LoVo (cell line): ENCODE measurements at places on chromosomes 2 and 18.

- DNase-seq: no peak
Measured at GRCh38 chr2:229731916-229732315, 17.6 kb upstream of the DNER start.

DNA sequence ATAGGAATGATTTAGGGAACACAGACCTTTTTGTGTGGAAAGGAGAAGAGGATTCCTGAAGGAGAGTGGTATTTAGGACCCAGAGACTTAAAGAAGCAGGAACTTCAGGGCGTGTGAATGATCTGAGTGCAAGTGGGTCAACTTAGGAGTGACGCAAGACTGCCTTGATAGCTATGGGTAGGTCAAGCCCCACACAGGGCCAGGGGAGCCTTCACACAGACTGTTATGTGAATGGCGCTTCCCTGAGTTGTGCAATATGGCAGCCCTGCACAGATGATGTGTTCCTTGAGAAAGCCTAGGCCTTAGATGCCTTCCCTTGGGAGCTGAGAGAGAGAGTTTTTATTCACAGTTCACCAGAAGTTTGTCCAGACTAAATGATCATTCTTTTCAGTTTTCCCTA lies 47.1 kb upstream of the IGFBP5 start:
- no peak for DNase-seq

- DNase-seq: no peak
Measured at GRCh38 chr2:174071321-174071720, 106.1 kb upstream of the SP3 start.

GRCh38 chr2:85441864-85442263 lies 23.4 kb downstream of the SH2D6 start:
- no peak for DNase-seq

GRCh38 chr2:53510401-53510800 lies 257.2 kb upstream of the CHAC2 start:
- no peak for DNase-seq

GRCh38 chr2:64586054-64586453 lies 61.9 kb downstream of the AFTPH start:
- no peak for DNase-seq

- DNase-seq: peak; percentile 82
Measured at GRCh38 chr18:62625019-62625418, 90.3 kb upstream of the PHLPP1 start.

GRCh38 chr2:219574484-219575311 lies 2.6 kb downstream of the INHA start:
- DNase-seq: no peak

DNA sequence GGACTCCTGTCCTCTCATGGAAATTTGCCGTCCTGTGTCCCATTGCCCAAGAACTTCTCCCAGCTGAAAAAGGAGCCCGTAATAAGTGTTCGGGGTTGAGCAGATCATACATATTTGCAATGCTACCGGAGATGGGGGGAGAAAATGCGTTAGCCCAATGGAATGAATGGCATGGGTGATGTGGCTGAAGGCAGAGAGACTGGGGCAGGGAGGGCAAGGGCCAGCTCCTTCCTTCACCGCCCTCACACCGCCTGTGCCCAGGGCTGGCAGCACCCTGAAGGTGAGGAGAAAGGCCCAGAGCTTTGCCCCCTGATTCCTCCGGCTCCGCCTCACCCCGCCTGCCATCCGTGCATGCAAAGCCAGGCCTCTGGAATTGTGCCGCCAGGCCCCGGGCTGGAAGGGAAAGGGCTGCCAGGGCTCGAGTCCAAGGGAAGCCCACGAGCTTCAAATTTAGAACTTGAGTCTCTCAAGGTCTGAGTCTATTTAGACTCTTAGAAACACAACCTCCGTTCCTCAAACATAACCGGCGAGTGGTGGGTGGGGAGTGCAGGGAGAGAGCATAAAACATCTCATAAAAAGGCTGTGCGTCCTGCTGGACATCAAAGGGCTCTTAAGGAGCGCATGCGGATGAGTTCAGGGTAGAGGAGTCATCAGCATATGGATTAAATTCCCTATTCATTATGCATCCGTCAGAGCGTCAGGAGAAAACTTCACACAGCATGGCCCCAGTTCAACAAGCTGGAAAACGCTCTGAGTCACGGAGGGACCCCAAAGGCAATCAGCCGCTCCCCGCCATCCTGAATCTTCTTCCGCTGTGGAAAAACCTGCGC lies 121.7 kb upstream of the GLI2 start:
- no peak for DNase-seq

- peak; percentile 73 for DNase-seq
Measured at GRCh38 chr2:240851078-240851991, 17.3 kb upstream of the AGXT start.

GRCh38 chr2:136765256-136766072 lies at the start of gene THSD7B:
THSD7B (plus strand) TSS chr2:136765545; CDS start chr2:136882179, 116,634 bp downstream.
- no peak for DNase-seq

DNA sequence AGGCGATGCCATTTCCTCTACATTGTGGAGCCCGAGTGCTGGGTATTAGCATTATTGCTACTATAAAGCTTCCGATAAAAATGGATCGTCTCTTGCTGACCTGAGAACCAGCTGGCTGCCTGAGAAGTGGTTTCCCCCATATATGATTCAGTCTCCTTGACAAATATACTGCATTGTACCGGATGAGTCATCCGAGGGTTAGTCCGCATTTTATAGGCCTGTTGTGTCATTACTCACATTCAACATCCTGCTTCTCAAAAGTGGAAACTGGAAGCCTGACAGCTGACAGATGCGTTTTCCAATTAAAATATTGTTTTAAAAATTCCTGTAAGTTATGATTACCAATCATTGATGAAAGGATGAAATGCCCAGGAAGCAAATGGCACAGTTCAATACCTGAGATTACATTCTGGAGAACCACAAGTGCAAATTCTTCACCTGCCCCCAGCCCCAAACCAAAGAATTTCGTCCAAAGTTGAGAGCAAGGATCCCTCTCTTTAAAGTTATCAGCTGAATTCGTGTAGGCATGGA lies 65.7 kb downstream of the SPRED2 start:
- peak; percentile 92 for DNase-seq

- DNase-seq: no peak
Measured at GRCh38 chr2:151299920-151300539, 10.6 kb upstream of the NMI start.

DNA sequence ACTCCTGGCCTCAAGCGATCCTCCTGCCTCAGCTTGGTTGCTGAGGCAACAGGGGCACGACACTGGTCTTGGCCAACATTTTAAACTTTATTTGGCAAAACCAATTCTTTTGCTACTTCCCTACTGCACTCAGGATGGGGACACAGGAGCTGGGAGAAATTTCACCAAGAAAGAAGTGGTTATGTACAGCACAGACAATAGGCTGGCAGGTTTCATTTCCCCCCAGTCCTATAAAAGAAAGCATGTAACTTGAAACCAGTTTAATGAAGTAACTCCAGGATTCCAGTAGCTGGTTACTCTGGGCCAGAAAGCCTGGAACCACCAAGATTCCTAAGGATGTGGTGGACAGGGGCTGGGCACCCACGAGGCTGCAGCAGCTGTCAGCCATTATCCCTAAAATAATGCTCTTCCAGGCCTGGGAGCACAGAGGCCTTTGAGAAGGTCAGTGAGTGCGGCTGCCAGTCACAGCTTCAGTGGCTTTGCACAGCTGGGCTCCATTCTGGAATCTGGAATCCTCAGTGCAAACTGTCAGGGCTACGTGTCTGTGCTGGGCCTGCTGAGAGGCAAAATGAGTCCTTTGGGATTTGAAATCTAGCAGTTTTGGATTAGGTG lies 142.3 kb upstream of the ITGA6 start:
- DNase-seq: no peak

GRCh38 chr18:65606551-65607130 lies 144.2 kb upstream of the CDH7 start:
- no peak for DNase-seq

GRCh38 chr2:136246086-136246669 lies 128.2 kb upstream of the CXCR4 start:
- no peak for DNase-seq

GRCh38 chr18:68728081-68728700 lies 13.3 kb upstream of the TMX3 start:
- no peak for DNase-seq

DNA sequence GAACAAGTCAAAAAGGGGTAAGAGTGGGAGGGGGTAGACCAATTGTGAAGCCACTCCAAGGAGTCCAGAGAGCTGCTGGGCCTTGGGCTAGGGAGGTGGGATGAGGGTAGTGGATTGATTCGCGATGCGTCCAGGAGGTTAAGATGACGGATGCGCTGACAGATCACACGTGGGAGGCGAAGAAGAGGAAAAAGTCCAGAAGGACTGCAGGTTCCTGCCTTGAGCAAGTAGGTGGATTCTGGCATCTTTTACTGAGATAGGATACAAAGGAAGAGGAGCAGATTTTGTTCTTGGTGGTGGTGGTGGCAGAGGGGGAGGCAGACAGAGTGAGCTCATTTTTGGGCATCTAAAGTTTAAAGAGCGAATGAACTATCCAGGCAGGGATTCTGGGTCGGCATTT lies 76.5 kb downstream of the KCTD1 start:
- no peak for DNase-seq

DNA sequence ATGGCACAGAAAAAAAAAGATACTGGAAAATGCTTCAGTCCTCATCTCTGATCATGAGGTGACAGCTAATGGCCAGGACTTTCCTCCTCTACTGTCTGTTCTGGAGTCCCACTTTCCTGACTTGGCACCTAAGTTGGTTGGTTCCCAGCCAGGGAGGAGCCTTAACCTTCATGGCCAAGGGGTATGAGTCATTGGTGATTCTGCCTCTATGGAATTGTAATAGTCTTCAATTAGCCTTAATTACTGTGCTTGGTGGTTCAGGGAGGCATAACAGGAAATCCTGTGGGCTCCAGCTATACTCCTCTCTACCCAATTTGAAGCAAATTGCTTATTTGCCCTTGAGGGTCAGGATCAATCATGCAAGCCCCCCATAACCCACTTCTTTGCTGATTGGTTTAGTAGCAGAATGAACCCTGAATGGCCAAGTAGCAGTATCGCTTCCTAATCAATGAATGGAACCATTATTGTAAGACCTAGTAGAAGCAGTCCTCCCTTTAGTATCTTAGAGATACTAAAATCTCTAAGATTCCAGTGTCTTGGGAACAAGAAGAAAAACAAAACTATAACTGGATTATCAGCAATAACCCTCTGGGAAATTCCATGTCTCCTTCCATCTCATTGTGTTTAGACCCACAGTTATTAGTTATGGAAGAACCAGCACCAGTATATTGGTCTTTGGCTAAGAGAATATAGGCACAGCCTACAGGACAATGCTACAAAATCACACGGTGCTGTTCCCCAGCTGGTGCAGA lies 109.0 kb downstream of the COL6A3 start:
- peak; percentile 82 for DNase-seq

DNA sequence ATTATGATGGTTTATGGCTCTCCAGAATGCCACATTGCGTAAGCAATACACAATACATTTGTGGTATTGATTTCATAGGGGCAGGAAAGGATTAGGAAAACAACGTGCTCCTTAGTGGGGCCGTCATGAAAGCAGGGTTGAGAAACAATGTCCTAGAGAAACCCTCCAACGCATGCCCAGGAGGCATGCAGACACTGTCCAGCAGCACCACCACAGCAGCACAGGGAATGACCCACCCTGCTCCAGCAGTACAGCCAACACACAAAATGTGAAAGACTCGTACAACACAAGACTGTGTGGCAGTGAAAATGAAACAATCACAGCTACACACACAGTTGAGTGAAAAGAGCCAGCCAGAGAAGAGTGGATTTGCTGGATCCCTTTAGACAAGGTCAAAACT lies 66.3 kb downstream of the FAM168B start:
- DNase-seq: no peak

- DNase-seq: no peak
Measured at GRCh38 chr18:48365965-48366364, 43.2 kb downstream of the ZBTB7C start.

- no peak for DNase-seq
Measured at GRCh38 chr2:55922291-55922907, 1.2 kb downstream of the EFEMP1 start.

DNA sequence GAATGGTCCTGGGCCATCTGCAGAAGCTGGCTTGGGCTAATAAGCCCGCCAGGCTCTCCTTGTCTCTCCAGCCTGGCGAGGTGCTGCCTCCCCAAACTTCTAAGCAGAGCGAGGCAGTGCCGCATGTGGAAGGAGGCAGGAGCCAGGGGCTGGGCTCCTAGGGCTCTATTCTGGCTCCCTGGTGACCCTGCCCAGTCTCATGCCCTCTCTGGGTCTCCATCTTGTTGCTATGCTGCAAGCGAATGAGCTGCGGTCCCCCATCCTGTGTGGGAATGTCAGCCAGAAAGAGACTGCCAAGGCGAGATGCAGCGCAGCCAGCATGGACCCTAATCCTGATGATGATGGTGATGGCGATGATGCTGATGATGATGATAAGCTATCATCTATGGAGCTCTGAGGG lies 48.7 kb downstream of the TNS1 start:
- DNase-seq: no peak

- no peak for DNase-seq
Measured at GRCh38 chr2:36670881-36671595, 25.5 kb upstream of the VIT start.

- DNase-seq: no peak
Measured at GRCh38 chr18:59606193-59607077, 90.8 kb downstream of the CCBE1 start.

GRCh38 chr2:105141099-105141614 lies 100.4 kb upstream of the GPR45 start:
- no peak for DNase-seq

DNA sequence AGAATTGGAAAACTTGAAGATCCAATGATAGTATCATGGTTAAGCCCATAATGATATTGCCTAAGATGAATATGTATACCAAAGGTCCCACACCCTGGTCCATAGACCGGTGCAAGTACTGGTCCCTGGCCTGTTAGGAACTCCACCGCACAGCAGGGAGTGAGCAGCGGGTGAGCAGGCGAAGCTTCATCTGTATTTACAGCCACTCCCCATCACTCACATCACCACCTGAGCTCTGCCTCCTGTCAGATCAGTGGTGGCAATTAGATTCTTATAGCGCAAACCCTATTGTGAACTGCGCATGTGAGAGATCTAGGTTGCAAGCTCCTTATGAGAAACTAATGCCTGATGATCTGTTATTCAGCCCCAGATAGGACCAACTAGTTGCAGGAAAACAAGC lies 402.4 kb downstream of the EPHA4 start:
- DNase-seq: no peak
